ENCODE measurements at places on chromosomes 2 and 18.
A peak's percentile ranks its signal among the peaks of the same experiment; 100 is the strongest.

DNA sequence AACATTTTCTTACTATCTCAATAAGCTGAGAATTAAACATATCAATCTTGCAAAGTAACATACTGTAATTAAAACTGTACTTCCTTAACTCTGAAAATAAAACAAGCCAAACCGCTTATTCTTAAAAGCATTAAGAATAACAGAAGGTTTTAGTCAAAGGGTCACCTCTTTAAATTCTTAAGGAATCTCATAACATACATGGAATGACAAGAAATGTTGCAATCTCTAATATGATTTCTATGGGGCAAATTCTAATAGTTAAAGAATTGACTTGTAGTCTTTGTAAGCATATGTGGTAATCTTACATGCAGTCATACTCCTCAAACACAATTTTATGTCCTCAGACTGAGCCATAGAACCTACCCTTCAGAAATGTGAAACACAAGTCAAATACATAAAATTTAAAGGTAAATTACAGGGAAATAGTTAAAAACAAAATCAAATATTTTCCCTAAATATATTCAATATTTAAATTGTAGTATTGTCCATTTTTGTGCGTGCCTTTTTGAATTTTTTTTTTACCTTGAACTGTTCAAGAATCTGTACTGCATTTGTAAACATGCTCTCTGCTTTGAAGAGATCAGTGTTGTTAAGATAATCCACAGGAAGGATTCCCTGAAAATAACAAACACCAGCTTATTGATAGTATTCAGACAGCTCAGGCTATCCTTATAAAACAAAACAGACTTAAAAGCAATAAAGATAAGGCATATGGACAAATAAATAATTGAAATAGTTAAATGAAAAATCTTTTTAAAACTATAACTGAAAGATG is 48.2 kb downstream of the PIGN start:
- no peak for DNase-seq

DNA sequence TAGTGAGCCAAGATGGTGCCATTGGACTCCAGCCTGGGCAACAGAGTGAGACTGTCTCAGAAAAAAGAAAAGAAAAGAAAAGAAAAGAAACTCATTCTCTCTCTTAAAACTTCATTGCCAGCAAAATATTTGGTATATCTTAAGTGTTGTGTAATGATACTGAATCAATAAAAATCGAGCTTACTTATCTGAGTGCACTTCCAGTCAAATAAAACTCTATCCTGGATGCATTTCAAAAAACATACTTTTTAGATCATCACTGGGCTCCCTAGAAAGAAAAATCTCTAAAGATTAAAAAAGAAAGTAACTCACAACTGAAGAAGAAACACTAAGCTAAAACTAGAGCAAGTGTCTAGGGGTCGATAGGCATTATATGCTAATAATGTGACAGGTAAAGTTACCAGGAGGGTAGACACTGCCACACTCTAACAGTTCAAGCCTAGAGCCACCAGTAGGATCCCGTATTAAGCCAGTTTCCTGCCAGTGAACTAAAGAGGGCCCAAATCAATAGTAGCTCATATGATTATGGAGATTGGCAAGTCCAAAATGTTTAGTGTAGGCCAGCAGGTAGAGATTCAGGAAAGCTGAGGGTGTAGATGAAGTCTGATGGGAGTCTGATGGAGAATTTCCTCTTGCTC is 242.1 kb upstream of the CYRIA start:
- DNase-seq, result no peak

DNA sequence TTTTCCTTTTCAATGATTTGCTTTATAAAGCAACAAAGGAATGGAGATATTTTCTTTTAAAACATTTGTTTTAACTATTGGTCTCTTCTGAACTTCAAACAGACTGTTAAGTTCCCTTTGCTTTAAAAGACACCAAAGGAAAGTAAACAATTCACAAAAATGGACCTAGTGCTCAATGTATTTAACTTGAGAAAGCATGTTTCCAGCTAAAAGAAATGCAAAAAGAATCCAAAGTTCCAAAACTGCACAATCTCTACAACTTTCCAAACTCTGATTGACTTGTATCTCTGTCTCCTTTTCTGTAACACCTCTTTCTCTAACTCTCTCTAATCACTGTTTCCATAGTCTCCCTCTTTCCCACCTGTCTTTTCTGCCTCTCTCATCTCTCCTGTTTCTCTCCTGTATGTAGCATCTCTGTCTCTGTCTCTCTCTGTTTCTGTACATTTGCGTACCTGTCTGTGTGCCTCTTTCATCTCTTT is 295.7 kb upstream of the SESTD1 start:
- no peak for DNase-seq

- DNase-seq, result no peak
These were observed 88.7 kb upstream of the ATL2 start for GRCh38 chr2:38465789-38466127.

- DNase-seq, result peak; percentile 3
These were observed 27.0 kb upstream of the TWIST2 start for GRCh38 chr2:238820916-238821315.

DNA sequence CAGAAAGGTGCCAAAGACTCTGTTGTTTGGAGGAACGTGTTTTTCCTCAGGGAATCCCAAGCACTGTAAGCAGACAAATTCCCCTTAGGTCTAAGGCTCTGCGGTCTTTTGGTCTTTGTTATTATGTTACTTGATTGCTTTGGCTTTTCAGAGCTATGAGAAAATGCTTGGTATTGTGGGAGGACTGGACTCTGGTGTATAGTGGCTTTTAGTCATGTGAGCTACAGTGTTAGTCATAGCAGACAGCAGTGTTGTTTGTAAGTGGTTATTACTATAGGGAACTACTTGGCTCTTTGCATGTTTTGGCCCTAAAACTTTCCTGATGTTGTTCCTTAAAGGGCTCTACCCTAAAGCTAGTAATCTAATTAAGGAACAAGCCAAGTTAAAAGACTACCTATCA is 956.2 kb upstream of the LRATD1 start:
- no peak for DNase-seq

GRCh38 chr2:3751806-3752205 is 48.4 kb downstream of the DCDC2C start:
- no peak for DNase-seq

DNA sequence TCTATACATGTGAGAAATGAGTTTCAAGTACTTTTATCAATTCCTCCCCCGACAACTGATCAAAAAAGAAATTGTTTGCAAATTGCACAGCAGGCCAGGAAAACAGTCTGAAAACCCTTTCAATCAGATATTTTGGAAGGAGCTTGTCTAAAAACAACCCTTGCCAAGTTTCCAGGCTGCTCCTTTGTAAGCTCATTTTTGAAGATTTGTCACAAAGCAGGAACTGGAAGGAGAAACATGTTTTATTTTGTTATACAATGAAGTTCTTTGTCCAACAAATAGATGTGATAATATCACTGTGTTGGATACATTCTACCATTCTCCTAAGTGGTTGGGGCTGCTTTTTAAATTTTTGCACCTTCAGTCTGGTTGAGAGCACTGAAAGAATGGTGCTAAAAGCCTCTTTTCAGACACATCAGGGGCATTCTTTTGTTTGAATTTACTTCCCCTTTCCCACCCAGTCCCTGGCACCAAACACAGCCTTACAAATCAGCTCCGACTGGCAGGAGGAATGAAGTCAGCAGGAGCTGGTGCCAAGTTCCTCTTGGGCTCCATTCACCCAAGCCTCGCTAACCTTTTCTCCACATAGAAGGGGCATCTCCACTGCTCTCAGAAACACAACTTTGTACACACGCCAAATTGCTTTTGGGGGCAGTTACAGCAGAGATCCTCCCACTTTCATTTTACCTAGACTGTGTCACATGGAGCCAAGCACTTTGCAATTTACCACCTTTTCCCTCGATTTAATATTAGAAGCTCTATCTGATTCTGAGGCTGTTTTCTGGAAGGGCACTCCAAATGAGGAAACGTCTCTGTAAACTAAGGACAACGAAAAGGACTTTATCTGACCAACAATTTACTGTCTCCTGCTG is 88.0 kb downstream of the C1D start:
- DNase-seq, result no peak

DNA sequence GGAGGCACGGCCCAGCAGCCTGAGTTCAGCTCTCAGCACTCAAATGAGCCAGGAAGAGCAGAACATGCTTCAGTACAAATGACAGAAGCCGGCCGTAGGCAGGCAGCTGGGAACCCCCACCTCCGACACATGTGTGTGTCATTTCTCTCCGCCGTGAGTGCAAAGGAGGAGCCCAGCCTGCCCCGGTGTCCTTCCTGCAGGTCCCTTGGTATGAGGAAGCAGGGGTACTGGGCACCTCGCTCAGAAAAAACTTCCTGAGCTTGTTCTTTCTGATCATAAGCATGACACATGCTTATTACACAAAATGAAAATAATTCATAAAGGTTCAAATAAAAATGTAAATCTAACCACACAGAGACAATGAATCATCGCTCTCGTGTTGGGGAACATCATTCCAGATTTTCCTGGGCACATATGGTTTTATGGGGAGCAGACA is 35.3 kb downstream of the KCNF1 start:
- DNase-seq, result no peak

DNA sequence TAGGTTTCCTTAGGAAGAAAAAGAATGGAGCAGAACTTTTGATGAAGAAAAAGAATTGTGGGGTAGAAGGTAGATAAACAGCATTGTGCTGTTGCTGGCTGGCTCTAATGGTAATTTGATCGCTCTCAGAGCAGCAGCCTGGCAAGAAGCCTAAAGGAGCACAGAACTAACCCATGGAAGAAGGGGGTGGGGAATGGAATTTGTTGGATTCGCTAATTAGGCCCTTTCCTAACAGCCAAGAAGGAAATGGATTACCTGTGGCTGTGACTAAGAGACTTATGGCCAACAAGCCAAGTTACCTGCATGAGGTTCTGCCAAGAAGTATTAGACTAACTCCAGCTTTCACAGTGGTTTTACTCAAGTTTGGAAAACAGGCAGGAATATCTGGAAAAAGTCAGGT is 210.6 kb downstream of the IKZF2 start:
- DNase-seq, result peak; percentile 48

GRCh38 chr2:152730591-152731333 is 12.3 kb downstream of the ARL6IP6 start:
- no peak for DNase-seq

GRCh38 chr18:74348581-74348980 is 32.9 kb downstream of the C18orf63 start:
- no peak for DNase-seq

- no peak for DNase-seq
These were observed 144.0 kb downstream of the EML6 start for GRCh38 chr2:54867457-54867856.

DNA sequence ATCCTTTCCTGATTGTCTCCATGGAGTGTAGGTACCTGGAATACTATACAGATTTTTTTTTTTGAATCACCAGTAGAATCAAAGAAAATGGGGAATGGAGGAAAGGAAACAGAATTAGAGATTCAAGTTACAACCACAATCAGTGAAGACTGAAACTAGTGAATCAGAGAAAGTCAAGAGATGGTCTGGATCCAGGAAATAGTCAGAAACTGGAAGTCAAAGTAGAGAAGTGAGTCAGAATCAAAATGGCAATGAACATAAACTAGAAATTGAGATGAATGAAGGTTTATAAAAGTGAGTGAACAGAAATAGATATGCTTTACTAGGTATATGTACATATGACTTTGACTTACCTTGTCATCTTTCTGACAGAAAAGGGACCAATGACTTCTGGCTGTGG is 579.0 kb downstream of the PLCL1 start:
- DNase-seq, result no peak

DNA sequence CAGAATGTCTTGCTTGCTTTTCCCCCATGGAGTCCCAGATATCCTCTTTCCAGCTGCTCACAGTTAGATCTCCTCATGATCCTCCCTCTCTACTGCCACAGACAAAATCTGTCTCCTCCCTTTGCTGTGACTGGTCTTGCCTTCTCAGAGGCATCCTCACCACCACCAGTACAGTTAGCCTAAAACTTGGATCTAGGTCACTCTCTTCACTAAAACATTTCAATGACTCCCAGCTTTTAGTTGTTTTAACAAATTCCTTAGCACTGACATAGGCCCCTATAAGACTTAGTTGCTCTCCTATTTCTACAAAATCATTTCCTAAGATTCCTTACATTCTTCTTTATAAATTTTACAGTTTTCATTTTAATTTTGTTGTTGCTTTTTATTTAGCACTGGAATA is 734.2 kb upstream of the CHAC2 start:
- DNase-seq, result no peak

DNA sequence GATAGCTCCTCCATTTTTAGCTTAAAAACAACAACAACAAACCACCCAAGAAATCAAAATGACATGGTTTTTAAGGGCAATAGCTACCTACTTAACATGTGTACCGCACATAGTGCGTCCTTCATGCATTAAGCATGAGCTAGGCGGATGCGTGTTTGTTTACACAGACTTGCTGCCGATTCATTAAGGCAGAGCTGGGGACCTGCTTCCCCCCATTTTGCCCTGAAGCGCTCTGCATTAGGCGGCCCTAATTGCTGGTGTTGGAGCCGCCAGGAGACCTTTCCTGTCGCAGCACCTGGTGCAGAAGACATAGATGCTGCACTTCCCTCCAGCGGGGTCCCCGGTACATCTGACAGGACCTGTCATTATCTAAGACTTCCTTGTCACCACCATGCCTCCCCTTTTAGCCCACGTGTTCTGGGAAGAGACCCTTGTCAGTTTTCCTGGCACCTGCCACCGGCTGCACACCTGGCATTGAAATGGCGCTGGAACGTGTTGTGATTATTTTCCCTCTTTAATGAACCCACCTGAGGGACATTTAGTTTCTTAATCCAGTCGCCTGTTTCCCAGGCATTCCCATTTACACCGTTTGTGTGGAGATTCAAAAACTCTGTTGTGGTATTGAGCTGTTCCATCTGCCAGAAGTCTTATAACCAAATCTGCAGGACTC is 261.1 kb upstream of the RAB12 start:
- no peak for DNase-seq

DNA sequence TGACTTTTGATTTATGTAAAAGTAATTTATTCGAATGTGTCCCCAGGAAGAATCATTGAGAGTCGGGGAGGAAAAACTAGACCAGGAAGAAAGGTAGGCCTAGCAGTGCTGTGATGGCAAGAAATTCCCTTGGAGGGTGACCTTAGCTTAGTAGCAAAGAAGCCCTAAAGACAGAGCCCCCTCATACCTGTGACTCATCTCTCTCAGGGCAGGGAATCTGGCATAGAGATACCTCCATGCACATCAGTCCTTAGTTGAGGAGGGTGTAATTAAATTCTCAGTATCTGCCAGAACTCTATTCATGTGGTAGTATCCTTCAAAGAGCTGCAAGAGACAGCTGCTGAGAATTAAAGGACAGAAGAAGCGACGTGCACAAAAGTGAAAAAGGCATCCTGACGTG is 360.3 kb downstream of the FBXO15 start:
- DNase-seq, result no peak

DNA sequence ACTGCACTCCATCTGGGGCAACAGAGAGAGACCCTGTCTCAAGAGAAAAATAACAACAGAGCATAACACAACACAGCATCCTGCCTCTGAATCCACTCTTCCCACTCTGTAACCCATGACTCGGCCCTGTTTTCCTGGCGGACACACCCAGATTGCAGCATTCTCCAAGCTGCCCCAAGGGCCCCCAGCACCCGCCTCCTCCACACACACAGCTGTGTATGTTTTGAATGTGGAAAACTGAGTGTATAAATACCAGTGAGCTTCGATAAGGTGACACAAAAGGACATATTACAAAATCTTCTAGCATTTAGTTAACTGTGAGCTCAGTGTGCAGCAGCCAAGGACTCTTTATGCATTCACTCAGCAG is 13.0 kb downstream of the IMPA2 start:
- DNase-seq, result no peak

Measured in right renal cortex interstitium (tissue), 3 donors.